ENCODE measurements at places on chromosomes 12 and 14.
A peak's percentile ranks its signal among the peaks of the same experiment; 100 is the strongest.

DNA sequence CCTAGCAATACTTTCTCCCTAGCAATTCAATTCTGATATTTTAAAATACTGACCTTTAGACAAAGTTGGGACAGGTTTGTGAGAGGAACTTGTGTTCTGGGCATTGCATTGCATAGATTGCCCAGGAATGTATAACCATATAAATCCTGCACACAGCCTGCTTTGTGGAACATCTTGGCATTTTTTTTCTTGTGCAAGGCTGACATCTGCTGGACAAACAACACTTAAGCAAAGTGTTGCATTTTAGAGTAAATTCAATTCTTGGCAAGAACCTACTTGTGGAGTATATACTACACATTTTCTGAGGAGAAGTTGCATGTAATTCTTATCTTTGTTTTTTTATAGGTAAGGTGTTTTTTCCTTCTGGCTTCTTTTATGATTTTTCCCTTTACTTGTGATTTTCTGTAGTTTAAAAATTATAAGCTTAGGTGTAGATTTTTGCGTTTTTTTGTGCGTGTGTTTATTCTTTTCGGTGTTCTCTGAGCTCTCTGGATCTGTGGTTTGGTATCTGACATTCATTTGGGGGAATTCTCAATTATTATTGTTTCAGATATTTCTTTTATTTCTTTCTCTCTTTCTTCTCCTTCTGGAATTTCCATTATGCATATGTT lies 26.4 kb downstream of the TESPA1 start:
- peak; percentile 19 for DNase-seq

DNA sequence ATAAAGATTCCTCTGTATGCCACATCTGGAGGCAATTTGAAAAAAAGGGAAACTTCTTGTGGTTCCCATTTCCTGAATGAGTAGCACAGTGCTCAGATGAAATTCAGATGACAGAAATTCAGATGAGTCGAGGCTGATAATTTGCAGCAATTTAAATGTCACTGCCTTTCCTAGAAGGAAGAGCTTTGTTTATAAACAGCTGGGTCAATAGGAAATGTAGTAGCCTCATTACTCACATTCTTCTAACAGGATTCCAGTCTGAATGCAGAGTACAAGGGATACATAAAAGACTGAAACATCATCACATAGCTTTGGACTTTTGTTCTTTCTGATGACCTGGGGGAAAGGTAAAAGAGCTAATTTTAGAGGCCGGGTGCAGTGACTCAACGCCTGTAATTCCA lies 11.3 kb upstream of the DACT1 start:
- DNase-seq, result no peak

GRCh38 chr12:16588812-16589211 lies 17.1 kb downstream of the LMO3 start:
- DNase-seq, result no peak

- DNase-seq, result no peak
These were observed 16.9 kb downstream of the CCDC88C start for GRCh38 chr14:91400696-91401095.

GRCh38 chr12:49974677-49975317 lies 2.0 kb downstream of the AQP6 start:
- DNase-seq, result no peak

GRCh38 chr12:28331130-28331529 lies 140.9 kb downstream of the CCDC91 start:
- no peak for DNase-seq

DNA sequence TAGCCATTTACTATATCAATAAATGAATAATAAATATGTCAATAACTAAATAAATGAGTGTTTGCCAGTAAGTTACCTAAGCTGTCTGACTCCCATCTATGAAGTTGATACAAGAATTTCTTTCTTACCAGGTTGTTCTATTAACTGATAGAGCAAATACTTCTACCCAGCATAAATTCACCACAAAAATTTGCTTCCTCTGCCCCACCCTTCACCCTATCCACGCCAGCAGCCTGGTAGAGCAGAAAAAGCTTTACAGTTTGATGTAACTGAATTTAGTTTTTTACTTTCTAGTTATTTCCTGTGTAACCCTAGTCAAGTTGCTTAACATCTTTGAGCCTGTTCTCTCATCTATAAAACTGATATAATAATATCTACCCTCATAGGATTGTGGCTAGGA lies 94.9 kb upstream of the SLC16A7 start:
- DNase-seq, result no peak

DNA sequence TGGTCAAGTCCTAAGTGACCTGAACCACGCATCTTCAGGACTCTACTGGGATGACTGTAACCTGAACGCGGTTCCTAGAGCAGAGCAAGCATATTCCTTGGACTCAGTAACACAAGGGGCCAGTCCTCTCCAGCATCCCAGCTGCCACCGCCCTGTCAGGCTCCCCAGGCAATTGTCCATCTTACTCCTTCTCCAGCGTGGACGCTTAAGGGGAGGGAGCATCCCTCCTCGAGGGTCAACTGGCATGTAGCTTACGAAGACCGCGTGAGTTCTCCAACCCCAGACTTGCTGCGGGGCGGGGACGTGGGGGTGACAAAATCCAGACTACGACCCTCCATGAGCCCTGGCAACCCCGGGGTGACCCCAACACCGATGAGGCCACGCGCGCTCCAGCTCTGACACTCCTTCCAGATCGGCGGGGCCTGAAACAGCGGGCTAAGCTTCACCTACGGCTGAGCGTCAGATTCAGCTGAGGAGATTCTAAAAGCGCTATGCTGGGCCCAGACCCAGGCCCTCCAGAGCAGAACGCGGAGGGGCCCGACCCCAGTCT lies 846 bp upstream of the MTHFD1 start:
- DNase-seq, result no peak

DNA sequence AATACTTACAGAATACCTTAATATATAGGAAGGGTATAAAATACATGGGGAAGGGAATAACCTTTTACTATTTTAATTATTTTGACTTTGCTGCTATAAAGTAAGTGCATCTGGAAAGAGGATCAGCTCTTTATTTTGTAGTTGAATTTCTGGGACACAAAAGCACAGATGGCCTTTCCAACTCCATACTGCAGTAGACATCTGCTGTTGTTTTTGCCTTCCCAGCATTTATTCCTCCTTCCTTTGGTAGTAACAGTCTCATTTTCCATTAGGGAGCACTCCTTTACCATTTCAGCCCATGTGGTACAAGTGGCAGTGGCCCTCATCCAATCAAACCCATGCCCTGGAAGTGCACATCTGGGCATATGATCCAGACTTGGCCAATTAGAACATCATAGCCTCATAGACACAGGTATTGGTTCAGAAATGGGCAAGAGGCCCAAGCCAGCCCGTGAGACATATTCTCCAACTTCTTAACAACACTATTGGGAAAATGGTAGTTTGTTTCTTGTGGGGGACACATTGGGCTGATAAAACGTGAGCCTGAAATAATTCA lies 64.8 kb upstream of the YARS2 start:
- no peak for DNase-seq
